ENCODE measurements at places on chromosomes 2 and 18. TPM values are rescaled to one million over a fixed set of nuclear protein-coding genes. Genes with fewer than 3 reads are reported as not detected.

- DNase-seq: no peak
Measured at GRCh38 chr2:100278501-100278900, 43.8 kb downstream of the LONRF2 start.

- no peak for DNase-seq
Measured at GRCh38 chr2:41970988-41971660, 76.7 kb upstream of the PKDCC start.

- DNase-seq: no peak
Measured at GRCh38 chr18:43079422-43079821, 36.1 kb downstream of the RIT2 start.

- DNase-seq: no peak
Measured at GRCh38 chr2:28413152-28413898, 20.7 kb downstream of the FOSL2 start.

GRCh38 chr2:143802242-143802641, 673.0 kb downstream of the ARHGAP15 start:
- no peak for DNase-seq

GRCh38 chr2:237653776-237654558, 26.6 kb downstream of the LRRFIP1 start:
- DNase-seq: no peak

DNA sequence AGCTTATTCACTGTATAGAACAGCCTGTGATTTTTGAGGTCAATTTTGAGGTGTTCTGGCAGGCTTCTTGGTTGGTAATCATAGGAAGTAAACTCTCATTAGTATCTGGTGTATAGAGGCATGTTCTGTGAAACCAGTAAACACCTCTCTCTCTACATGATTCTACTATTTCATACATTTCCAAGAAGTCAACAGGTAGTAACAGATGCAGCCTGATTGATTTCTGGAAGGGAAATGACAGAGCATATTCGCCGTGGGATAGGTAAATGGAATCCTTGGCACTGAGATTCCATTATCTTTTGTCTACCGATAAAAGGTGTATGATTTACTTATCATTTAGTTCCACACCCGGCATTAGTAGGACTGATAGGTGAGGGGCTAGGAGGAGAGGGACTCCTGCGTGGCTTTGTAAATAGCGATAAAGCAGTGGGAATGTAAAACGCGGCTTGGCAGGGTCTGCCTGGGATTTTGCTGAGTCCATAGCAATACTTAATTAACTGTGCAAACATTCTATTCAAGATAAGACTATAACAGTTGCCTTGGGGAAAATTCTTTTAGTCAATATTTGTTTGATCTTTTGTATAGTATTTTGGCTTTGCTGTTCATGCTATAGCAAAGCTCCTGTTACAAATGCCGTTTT, 32.3 kb downstream of the LYPD6B start:
- DNase-seq: no peak

DNA sequence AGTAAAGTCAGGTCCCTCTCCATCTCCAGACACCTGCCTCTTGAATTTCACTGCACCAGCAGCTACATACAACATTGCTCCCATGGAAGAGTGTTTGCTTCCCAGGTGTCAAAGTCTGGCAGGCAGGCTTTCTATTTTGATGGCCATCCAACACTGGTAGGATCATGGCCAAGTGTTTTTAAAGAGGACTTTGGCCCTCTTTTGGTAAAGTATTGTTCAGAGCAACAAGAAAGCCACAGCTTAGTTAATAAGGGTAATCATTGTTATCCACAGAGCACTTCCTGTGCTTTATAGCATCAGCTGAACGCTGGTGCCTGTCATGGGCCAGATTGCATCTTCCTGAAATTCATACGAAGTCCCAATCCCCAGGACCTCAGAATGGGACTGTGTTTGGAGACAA, 133.2 kb downstream of the NCK2 start:
- DNase-seq: no peak

DNA sequence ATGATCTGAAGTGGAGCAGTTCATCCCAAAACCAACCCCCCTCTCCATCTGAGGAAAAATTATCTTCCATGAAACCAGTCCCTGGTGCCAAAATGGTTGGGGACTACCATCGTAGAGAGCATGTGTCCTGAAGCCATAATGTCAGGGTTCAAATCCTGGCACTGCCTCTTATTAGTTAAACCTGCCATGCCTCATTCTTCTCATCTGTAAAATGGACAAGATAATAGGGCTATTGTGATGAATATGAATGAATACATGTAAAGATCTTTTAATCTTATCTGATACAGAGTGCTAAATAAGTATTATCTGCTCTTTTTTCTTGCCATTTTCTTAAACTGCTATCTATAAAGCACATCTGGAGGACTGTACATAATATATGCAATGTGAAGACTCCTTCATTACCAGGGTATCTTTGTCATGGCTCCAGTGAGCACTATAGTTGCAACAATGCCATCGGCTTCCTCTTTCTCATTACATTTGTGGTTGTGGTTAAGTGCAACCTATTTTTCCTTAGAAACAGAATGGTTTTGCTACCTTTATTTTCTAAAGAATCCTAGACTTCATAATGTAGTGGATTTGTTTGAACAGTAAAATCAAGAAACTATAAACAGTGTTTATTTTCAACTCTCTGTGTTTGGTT, 27.0 kb downstream of the MFSD6 start:
- no peak for DNase-seq

- DNase-seq: no peak
Measured at GRCh38 chr2:33380719-33381118, 95.7 kb upstream of the RASGRP3 start.

DNA sequence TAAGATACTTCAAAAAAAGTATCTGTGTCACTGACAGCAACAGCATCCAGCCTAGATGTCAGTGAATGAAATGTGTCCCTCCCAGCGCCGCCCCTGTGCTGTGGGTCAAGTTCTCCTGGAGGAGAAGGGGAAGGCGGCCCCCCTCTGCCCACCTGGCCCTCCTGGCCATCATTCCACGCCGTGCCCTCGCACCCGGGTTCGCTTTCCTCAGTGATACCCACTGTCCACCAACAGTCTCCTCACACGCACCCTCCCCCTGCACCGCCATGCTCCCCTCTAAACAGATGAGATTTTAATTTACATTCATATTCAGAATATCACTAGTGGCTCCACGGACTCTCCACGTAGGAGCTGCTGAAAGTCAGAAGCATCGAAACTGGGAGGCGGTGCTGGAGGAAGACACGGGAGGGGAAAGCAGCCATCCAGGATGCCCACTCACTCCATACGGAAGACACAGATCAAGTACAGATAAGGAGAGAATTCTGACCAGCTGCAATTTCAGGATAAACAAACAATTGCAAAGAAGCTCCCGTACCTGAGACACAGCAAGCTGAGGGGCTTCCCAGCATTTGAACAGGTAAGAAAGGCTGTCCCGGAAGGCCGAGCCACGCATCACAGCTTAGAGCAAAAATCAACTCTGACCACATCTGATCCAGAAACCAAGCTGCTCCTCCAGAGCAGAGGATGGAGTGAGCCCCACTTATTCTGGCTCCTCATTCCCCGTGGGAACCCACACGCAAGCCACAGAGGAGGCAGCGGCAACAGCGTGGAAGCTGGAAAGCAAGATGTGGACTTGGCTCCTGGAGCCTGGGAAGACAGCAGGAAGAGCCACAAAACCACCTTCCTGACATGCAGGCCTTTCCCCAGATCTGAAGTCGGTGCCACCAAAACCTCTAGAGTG, 49.7 kb downstream of the PXDN start:
- no peak for DNase-seq

DNA sequence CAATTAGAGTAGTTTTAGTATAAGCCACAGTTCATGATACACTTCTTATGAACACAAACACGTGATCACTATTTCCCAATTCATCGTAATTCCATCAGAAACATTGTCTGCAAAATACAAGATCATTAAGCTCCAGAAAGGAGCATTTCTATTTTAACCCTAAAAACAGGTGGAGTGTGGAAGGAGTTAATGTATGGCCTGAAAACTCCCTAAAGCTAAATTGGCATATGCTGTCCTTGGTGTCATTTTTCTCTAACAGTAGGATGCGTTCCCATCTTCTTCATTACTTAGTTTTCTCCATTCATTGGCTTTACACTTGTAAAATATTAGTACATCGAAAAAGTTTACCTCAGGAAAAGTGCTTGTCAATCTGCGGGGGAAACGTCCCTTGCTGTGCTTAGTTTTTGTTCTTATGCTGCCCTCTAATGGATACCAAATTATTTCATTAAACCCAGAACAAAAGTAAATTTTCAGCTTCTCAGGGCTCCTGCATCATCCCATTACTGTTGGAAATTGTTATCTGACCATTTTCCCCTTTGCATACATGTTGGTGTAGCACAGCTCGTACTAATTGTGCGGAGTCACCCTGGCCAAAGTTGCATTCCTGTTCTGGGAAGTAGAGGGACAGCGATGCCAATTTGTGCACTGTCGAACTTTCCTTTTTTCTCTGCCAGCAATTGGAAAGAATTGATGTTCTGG, 153.4 kb downstream of the GPD2 start:
- DNase-seq: peak; percentile 8

DNA sequence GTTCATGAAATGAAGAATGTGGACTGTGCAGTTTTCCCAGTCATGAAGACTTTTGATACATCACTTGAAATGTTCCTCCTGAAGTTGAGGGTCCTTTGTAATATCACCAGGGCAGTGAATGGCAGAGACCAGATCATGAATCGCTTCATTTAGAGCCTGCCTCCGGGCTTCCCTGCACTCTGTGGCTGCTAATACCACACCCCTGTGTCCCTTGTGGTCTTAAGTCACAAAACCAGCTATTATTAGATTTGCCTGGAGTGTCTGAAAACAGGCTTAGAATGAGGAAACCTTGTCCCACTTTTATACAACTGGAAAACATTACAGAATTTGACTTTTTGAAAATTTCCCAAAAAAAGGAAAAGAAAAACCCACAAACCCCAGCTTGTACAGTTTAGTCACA, 147.9 kb downstream of the MGAT5 start:
- no peak for DNase-seq

DNA sequence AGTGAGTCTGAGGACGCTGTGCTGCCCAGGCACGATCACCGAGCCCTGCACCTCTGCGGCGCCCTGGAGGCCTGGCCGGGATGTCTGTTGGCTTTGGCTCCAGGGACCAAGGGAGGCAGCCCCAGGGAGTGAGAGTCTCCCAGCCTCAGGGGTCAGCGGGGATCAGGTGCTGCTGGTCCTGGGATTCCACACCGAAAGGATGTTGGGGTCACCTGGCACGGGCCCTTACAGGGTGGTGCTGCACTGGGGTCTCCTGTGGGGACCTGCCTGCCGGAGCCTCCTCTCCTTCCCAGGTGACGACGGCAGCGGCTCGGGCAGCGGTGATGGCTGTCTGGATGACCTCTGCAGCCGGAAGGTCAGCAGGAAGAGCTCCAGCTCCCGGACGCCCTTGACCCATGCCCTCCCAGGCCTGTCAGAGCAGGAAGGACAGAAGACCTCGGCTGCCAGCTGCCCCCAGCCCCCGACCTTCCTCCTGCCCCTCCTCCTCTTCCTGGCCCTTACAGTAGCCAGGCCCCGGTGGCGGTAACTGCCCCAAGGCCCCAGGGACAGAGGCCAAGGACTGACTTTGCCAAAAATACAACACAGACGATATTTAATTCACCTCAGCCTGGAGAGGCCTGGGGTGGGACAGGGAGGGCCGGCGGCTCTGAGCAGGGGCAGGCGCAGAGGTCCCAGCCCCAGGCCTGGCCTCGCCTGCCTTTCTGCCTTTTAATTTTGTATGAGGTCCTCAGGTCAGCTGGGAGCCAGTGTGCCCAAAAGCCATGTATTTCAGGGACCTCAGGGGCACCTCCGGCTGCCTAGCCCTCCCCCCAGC, 30.5 kb downstream of the GPC1 start:
- DNase-seq: no peak

DNA sequence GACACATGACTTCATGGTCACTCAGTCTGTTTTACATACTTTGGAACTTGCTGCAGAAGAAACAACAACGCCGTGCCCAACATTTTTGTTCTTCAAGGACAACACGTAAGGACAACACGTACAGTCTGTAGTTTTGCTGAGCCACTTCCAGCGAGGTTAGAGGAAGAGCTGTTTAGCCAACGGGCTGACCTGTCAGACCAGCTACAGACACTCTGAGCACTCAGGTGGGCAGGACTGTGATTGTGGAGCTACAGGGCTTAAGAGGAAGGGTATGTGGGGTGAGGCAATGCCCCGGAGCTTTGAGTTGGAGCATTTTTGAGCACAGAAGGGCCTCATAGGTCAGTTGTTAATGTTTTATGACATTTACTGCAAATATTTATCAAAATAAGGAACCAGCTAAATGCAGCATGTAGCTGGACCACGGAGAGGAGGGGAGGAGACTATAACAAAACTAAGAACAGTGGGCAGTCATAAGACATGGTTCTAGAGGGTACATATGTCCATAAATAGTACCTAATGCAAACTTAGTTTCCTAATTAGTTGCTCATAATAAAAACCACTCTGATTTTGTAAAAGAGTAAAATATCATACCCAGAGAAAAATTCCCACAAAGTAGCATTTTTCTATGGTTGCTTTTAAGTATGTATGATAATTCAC, 26.3 kb upstream of the NPC1 start:
- no peak for DNase-seq

- no peak for DNase-seq
Measured at GRCh38 chr2:170360546-170361089, 182.7 kb downstream of the MYO3B start.

GRCh38 chr18:711310-711656, 1.1 kb downstream of the ENOSF1 start:
- DNase-seq: no peak

DNA sequence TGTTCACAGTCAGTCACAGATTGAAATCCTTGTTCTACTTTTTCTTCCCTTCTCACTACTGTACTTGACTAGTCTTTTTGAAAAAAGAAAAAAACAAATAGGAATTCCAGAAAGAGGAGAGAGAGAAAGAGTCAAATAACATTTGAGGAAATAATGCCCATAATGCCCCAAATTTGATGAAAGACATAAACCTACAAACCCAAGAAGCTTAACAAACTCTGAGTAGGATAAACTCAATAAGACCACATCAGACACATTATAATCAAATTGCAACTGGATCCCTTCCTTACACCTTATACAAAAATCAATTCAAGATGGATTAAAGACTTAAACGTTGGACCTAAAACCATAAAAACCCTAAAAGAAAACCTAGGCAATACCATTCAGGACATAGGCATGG, 30.9 kb downstream of the TMEM185B start:
- no peak for DNase-seq

- DNase-seq: no peak
Measured at GRCh38 chr18:40849886-40850285, 1105.1 kb upstream of the PIK3C3 start.

GRCh38 chr2:202705446-202706020, 70.8 kb downstream of the FAM117B start:
- no peak for DNase-seq

- DNase-seq: no peak
Measured at GRCh38 chr2:64996871-64997307, 7.7 kb downstream of the SLC1A4 start.

GRCh38 chr18:31451625-31452024, 4.1 kb downstream of the DSG3 start:
- no peak for DNase-seq

The TRAK2 gene
- total RNA-seq: 30.3 TPM

The GREB1 gene
- total RNA-seq: 0.07 TPM

The TYMS gene
- total RNA-seq: 48.0 TPM

The XIRP2 gene
- total RNA-seq: not detected

The PCARE gene
- not detected for total RNA-seq

The DBI gene
- 99.0 TPM for total RNA-seq

The POTEI gene
- 0.07 TPM for total RNA-seq

The REG3G gene
- total RNA-seq: not detected

The MLPH gene
- not detected for total RNA-seq

The FN1 gene
- 3,105 TPM for total RNA-seq

All from pulmonary artery endothelial cell (primary cell).